ENCODE measurements at places on chromosomes 2 and 18.

GRCh38 chr2:205188239-205189138, 493.8 kb upstream of the NRP2 start:
- no peak for DNase-seq

DNA sequence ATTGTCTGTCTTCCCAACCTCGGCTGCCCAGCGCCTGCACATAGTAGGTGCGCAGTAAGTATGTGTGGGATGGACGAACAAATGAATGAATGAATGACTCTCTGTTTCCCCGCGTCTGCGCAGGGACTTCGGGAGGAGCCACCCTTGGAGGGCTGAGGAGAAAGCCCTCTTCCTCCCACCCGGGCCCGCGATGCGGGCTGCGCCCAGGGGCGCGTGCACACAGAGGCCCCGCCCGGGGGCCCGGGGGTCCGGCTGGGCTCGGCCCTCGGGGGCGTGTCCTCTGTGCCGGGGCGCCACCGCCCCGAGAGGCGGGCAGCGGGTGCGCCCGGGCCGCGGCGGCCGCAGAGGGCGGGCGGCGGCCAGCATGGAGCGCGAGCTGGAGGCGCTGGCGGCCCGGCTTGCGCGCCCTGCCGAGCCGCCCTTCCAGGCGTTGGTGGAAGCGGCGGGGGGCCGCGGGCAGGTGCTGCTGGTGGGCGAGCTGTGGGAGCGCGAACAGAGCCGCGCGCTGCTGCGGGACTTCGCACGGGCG, at the start of gene C2orf72:
C2orf72 (plus strand) TSS at position 322 of the 529 bp plus-strand sequence; CDS start at position 365, 43 bp downstream.
- DNase-seq, result no peak

- no peak for DNase-seq
Observed at GRCh38 chr2:65320946-65321345, 93.3 kb downstream of the ACTR2 start.

DNA sequence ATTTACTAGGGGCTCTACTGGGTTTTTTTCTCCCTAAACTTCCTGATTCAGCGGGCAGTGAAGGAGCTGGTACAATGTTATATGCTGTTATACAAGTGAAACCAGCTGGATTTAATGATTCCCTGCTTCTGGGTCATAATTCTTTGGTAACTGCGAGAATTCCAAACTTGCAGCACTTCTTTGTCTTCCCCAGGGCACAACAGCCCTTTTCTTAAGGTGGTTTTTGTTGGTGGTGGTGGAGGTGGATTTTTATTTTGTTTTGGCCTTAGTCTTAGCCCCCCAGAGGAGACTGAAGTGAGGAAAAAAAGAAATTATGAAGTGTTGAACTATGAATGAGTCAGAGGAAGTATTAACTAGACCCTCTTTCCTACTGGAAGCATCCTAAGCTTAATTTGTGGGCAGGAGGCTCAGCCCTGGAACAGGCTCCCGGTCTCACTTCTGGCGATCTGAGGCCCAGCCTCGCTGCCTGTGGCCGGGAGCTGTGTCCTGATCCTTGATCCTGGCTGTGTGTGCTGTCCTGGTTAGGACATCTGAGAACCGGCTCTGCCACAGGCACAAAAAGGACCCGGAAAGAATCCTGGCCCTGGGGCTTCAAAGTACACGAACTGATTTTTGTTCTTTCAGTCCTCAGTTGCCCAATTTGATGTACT, 141.9 kb downstream of the LYPD6B start:
- DNase-seq, result no peak

DNA sequence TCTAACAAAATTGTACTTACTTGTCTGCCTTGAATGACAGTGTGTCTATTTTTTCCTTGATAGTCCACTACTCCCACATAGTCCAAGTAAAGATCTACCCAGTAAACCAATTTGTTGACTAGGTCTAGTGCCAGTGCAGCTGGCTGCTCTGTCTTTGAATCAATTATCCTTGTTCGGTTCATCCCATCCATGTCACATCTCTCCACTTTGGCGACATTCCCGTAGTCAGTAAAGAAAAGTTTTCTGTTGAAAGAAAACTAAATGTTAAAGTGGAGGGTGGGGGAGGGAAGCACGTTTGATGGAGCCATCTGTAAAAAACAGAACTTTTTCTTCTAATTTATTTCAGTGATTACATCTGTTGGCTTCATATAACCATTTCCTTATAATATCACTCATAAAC, 1068.8 kb downstream of the LRP1B start:
- DNase-seq, result no peak

- no peak for DNase-seq
Observed at GRCh38 chr18:75530566-75531211, 103.2 kb upstream of the SMIM21 start.

DNA sequence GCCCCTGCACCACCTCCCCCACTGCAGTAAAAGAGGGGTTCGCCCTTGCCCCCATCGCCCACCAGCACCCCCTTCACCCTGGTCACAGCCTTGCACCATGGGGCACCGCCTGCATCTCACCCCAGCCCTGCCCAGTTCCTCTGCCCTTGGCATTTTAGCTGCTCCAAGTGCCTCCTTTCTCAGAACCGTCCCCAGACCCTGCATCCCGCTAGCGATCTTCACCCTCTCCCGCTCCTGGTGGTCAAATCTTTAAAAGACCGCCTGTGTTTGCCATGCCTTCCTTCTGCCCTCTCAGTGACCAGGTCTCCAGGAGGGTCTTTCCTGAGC, 114.7 kb upstream of the OTOS start:
- no peak for DNase-seq

DNA sequence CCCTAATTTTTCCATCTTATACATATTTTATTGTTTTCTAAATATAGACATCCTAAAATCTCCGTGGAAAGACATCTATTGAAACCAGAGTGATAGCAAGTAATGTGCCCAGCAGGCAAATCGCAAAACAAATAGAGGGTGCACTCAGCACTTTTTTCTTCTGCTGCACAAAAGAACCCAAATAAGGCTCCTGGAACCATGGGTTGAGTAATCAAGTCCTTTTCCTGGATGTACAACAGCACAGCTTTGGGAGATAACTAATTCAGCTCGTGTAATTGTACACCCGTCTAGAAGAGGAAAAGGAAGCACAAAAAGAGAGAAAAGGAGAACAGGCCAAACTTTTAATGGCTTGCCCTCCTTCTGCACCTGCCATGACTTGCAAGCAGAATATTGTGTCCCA, 126.9 kb upstream of the TLK1 start:
- no peak for DNase-seq

DNA sequence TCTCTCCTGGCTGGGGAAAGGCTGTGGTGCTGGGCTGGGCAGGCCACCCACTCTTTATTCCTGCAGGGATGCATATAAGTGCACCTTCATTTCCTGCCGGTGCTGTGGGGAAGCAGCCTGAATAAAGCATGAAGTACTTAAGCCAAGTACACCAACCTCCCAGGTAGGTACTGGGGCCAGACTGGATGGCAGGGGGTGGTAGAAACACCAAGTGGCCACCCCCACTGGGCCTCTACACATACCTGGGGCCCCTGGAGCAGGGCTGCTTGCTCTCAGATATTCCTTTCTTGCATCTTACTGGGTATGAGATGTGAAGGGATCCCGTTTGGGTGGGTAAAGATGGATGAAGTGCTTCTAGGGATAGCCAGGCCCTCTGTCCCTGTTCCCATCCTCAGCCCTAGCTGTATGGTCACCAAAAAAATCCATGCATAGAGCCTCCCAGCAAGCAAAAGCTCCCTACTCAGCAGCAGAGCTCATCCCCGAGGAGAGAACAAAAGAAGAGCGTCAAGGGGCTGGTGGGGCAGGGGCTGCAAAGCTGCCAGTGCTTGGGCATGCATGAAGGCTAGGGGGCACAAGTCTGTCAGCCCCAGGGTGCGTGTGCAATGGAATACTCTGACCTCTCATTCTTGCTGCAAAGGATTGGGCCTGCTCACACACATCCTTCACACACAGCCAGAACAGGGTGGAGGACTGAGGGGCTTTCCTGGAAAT, 22.0 kb downstream of the CCT7 start:
- DNase-seq, result no peak

- DNase-seq, result no peak
Observed at GRCh38 chr2:175432793-175433192, 251.3 kb upstream of the ATP5MC3 start.

- DNase-seq, result no peak
Observed at GRCh38 chr2:230441227-230441897, 25.4 kb downstream of the SP100 start.

DNA sequence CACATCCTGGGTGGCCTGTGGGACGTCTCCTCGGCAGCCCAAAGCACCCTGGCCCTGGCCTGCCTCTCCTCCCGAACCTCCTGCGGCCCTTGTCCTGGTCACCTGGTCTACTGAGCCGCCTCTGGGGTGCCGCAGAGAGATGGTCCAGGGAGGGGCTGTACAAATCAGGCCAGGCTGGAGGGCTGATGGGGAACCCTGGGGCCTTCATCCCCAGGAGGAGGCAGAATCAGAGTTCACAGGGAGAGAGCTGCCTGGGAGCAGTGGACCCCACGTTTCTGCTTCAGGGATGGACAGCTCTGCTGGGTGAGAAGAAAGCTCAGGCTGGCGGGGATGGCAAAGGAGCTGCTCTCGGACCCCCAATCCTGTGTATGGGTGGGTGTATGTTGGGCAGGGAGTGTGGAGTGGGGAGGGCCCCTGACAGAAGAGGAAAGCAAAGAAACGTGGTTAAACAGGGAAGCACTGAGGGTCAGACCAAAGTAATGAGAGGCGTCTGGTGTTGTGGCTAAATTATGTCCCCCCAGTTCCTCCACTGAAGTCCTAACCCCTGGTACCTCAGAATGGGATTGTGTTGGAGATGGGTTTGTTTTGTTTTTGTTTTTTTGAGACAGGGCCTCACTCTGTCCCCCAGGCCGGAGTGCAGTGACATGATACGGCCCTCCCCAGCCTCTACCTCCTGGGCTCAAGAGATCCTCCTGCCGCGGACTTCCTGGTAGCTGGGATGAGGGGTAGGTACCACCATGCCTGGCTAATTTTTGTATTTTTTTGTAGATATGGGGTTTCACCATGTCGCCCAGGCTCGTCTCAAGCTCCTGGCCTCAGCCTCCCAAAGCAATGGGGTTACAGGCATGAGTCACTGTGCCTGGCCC, 73.4 kb upstream of the SMAD7 start:
- no peak for DNase-seq

DNA sequence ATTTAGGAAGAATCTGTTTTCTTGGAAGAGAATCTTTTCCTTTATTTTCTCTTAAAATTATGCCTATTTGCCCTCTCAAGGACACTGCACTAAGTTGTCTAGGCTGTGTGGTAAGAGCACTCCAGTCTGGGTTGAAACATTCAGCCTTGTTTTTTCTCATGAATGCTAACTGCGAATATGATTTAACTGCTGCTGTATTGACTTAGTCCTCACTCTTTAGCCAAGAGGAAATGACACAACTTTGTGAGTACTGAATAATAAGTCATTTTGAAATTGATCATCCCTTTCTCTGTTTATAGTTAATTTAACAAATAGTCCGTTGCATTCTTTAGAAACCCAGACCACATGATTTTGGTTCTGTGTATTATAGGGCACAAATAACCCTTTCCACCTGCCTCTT, 4.5 kb upstream of the RND3 start:
- no peak for DNase-seq

DNA sequence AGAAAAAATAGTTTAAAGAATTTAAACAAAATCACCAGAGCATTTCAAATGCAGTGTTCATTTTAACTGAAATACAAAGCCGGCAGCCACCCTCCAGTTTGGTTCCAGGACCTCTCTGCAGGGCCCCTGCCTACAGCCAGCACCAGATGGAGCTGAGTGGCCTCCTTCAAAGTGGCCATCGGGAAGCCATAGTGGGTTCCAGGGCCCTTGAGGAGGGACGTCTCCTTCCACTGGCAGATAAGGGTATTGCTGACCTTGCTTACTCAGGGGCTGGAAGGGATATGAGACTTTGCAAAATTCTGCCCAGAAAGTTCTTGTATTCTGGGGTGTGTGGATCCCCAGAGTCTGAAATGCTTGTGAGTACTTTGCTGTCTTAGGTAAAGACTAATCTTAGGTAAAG, 205.2 kb upstream of the APCDD1 start:
- no peak for DNase-seq

GRCh38 chr18:79737426-79737825, 57.8 kb downstream of the CTDP1 start:
- DNase-seq, result no peak

- no peak for DNase-seq
Observed at GRCh38 chr2:143177096-143177786, 48.0 kb downstream of the ARHGAP15 start.

GRCh38 chr2:124081154-124081716, 56.1 kb downstream of the CNTNAP5 start:
- no peak for DNase-seq

DNA sequence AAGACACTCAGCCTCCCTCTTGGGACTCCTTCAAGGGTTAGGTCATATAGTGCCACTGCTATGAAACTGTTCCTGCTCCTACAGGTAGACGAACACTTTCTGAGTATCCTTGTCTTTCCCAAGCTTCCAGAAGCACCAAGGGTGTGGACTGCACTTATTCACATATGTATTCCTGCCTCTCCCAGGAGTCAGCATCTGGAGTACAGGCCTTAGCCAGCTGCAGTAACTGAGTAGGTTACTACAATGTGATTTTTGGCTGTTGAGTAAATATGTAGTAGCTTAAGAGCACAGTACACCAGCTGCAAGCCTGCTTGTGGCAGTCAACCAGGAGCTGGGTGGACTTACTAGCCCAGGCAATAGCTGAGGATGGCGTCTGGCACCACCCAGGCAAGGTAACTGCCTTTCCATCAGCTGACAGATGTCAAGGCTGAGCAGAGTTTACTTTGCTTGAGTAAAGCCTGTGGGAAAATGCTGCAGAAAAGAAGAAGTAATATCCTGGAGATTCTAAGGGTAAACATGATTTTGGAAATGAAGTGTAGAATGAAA, 14.0 kb upstream of the SCLY start:
- DNase-seq, result no peak

- DNase-seq, result no peak
Observed at GRCh38 chr2:222912776-222913175, 51.9 kb downstream of the ACSL3 start.

- no peak for DNase-seq
Observed at GRCh38 chr18:9055185-9055584, 47.3 kb upstream of the NDUFV2 start.

DNA sequence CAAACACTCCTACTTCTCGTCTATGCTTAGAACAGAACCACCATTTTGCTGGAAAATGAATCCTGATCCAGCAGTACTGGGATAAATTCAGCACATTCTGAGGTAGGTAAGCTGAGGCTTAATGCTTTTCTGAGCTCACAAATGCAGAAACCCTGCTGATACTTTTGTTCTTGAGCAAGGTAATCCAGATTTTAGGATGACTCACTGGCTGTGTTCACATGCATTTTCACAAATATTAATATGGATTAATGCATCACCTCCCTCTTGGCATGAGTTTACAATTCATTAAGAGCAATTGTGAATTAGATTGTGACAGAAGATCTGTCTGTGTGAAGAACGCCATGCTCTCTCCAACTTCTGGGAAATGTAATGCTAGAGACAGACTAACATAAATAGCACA, 42.2 kb downstream of the RAD51AP2 start:
- DNase-seq, result no peak

DNA sequence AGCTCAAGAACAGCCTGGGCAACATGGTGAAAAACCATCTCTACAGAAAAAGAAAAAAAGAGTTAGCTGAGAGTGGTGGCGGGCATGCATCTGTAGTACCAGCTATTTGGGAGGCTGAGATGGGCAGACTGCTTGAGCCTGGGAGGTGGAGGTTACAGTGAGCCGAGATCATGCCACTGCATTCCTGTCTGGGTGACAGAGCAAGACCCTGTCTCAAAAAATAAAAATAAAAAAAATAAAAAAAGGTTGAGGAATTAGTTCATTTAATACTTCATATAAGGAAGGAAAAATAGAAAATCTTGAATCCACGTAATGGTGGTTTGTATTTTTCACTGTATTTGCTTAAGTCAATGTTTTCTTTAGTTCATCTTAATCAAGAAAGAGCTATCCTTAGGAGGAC, 241.7 kb downstream of the TGIF1 start:
- no peak for DNase-seq
